ENCODE measurements at places on chromosomes 2 and 18.

DNA sequence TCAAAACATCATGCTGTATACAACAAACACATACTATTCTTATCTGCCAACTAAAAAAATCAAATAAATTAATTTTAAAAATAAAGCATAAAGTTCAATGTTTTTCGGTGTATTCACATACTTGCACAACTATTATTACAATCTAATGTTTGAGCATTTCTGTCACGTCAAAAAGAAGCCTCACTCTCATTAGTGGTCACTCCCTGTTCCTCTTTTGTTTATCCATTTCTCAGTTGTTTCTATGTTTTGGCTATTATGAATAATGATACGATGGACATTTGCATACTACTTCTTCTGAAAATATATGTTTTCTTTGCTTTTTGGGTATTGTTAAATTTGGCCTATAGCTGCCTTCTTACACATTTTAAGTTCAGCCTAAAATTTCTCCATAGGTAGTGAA lies 773.0 kb upstream of the HS6ST1 start:
- DNase-seq, result no peak

- no peak for DNase-seq
Measured at GRCh38 chr2:48395658-48396057, 134.3 kb upstream of the STON1 start.

- DNase-seq, result no peak
Measured at GRCh38 chr18:24809173-24809950, 348.9 kb downstream of the HRH4 start.

DNA sequence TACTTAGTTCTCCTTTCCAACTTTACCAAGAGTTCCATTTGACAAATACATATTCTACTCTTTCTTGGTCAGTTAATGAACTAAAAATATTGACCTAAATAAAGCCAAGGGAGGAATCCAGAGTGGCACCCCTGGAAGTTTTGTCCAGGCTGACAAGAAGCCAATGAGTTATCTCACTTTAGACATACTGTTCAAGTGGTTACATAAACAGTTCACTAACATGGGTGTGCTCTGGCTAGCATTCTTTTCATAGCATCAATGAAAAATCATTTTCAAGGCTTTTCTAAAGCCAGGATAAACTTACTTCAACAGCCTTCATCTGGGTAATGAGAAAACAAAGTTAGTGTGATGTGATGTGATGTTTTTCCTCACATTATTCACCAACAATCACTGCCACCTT lies 649.4 kb downstream of the TDRD15 start:
- no peak for DNase-seq

- DNase-seq, result no peak
Measured at GRCh38 chr2:10236571-10237391, 65.9 kb upstream of the HPCAL1 start.

- DNase-seq, result no peak
Measured at GRCh38 chr2:119433636-119434327, 2.1 kb downstream of the TMEM37 start.

DNA sequence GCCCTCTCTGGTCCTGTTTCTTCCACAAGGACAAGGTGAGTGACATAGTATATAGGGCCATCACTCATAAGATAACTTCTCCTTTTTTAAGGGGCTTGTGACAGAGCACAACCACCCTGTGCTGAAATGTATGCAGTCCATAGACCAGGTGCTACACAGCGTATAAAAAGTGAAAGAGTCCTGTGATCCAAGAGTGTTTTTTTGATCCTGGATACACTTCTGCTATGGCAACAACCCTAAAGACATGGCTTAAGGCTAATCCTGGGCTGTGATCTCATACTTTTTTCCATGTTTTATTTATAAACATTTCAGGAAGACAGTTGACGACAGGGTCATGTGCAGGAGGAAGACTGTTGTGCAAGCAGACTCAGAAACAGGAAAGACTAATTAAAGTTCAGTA lies 400.5 kb upstream of the TCF4 start:
- no peak for DNase-seq
